ENCODE measurements at places on chromosomes 3 and 15.

DNA sequence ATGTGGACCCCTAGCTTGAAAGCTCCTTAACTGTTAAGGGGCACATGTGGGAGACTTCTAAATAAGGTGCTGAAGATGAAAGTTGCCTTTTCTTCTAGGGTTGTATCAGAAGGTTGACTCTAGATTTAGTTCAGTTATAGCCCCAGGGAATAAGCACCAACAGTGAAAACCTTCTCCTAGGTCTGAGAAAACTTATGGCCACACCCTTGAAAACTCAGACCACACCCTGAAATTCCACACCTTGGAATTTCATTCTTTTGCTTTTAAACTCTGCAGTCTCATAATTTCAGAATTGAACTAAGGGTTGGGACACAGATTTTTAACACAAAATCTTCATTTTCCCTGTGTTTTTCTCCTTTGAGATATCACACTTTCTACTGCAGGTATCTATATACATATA lies 355.8 kb upstream of the IL12A start:
- DNase-seq, result no peak

GRCh38 chr3:192847941-192848340 lies 69.7 kb downstream of the MB21D2 start:
- no peak for DNase-seq

- no peak for DNase-seq
Measured at GRCh38 chr3:181899702-181900101, 188.0 kb downstream of the SOX2 start.

DNA sequence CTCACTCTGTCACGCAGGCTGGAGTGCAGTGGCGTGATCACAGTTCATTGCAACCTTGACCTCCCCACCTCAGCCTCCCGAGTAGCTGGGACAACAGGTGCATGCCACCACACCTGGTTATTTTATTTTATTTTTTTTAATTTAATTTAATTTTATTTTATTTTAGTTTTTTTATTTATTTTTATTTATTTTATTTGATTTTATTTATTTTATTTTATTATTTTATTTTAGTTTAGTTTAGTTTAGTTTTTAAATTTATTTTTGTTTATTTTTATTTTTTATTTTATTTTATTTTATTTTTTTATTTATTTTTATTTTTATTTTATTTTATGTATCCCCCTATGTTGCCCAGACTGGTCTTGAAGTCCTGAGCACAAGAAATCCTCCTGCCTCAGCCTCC lies 202.3 kb upstream of the SLCO3A1 start:
- no peak for DNase-seq

- no peak for DNase-seq
Measured at GRCh38 chr3:45480218-45480617, 91.8 kb downstream of the LARS2 start.

GRCh38 chr3:60250810-60251209 lies 1000.4 kb downstream of the FHIT start:
- no peak for DNase-seq

- DNase-seq, result no peak
Measured at GRCh38 chr3:37124435-37124834, 49.9 kb downstream of the LRRFIP2 start.

GRCh38 chr3:15527031-15527459 lies 5.5 kb upstream of the COLQ start:
- DNase-seq, result no peak

GRCh38 chr3:52153389-52154096 lies 680 bp downstream of the POC1A start:
- DNase-seq, result no peak
